Ovary (tissue), 10 donors: ENCODE measurements at places on chromosomes 6 and 20.

GRCh38 chr6:15969236-15969778, 159.6 kb upstream of the MYLIP start:
- H3K4me3 ChIP-seq, result no peak overlapping the region
- no peaks in the 10 kb centered on the region for H3K36me3 ChIP-seq
- H3K27ac ChIP-seq, result no peak overlapping the region
- no peak for DNase-seq

DNA sequence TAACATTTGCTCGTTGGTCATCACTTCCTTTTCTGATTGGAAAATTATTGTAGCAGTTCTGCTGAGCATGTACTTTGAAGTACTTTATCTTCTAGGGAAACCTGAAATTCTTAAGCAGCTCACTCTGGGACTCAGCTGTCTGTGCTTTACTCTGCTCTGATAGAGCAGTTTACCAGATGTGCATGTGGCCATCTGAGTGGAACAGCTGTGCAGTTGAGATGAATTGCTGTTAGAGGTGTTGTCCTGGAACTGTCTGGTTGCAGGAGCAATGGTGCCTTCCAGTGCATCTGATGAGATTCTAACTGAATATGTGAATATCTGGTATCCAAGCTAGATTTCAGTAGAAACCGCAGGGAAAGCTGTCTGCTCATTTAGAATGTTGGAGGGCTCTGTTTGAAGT, 27.2 kb downstream of the PANK2 start:
- H3K27ac ChIP-seq, result no peak overlapping the region
- H3K4me3 ChIP-seq, result no peak overlapping the region
- H3K4me1 ChIP-seq, result no peaks in the 10 kb centered on the region
- no peaks in the 10 kb centered on the region for H3K27me3 ChIP-seq

- H3K27ac ChIP-seq, result no peak overlapping the region
- no peaks in the 10 kb centered on the region for H3K27me3 ChIP-seq
- no peak overlapping the region for H3K4me3 ChIP-seq
- no peaks in the 10 kb centered on the region for H3K4me1 ChIP-seq
These were observed 56.0 kb downstream of the IRF4 start for GRCh38 chr6:447381-448165.

- H3K36me3 ChIP-seq, result no peaks in the 10 kb centered on the region
- H3K27ac ChIP-seq, result no peak overlapping the region
- H3K4me3 ChIP-seq, result no peak overlapping the region
- no peak for DNase-seq
- H3K27me3 ChIP-seq, result no peaks in the 10 kb centered on the region
- peaks cover 6% of the 10 kb centered on the region for H3K4me1 ChIP-seq
These were observed 630.3 kb upstream of the ARID1B start for GRCh38 chr6:156146891-156147290.

GRCh38 chr6:100449239-100449691, 15.5 kb downstream of the SIM1 start:
- H3K36me3 ChIP-seq, result no peaks in the 10 kb centered on the region
- no peak overlapping the region for H3K4me3 ChIP-seq
- H3K27ac ChIP-seq, result no peak overlapping the region
- H3K27me3 ChIP-seq, result no peaks in the 10 kb centered on the region
- DNase-seq, result no peak

GRCh38 chr6:166097914-166098522, 69.6 kb downstream of the TBXT start:
- H3K27me3 ChIP-seq, result no peaks in the 10 kb centered on the region
- peak overlapping the region; percentile 25 for H3K4me3 ChIP-seq
- H3K4me1 ChIP-seq, result no peaks in the 10 kb centered on the region
- no peaks in the 10 kb centered on the region for H3K36me3 ChIP-seq
- H3K27ac ChIP-seq, result no peak overlapping the region

DNA sequence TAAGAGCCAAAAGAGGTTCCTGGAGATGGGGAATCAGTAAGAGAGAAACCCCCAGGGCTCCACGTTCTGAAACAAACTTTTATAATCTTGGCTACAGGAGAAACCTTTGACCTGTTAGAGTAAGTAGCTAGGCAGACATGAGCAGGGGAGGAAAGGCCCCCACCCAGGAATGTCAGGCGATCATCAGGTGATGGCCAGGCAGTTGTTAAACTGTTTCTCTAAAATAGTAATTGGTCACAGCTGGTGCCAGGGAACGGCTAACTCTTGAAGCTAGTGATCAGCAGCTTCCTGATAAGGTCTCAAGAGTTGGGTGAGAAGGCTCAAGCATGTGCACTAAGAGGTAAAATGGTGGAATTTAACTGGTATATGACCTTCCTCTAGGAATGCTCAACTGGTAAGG, 263.8 kb downstream of the HDGFL1 start:
- no peak overlapping the region for H3K4me3 ChIP-seq
- no peaks in the 10 kb centered on the region for H3K27me3 ChIP-seq
- no peaks in the 10 kb centered on the region for H3K36me3 ChIP-seq
- no peak overlapping the region for H3K27ac ChIP-seq
- no peak for DNase-seq
- H3K4me1 ChIP-seq, result peaks cover 4% of the 10 kb centered on the region

- DNase-seq, result no peak
- H3K4me1 ChIP-seq, result no peaks in the 10 kb centered on the region
- H3K36me3 ChIP-seq, result no peaks in the 10 kb centered on the region
- H3K27ac ChIP-seq, result no peak overlapping the region
These were observed 7.0 kb upstream of the NINL start for GRCh38 chr20:25592135-25592852.

DNA sequence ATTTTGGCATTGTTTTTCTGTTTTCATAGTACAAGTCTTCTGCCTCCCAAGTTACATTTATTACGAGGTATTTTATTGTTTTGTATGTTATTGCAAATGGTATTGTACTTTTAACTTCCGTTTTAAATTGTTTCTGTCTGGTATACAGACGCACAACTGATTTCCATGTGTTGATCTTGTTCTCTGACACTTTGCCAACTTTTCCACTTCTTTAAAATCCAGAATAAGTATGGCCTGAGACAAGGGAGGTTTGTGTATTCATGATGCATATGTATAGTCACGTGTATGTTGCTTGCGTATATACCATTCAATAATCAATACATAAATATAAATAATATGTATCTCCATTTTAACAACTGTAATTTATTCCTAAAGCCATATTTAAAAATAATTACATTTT, 41.2 kb downstream of the THBS2 start:
- peak overlapping the region; percentile 1 for H3K4me3 ChIP-seq
- H3K27me3 ChIP-seq, result no peaks in the 10 kb centered on the region
- H3K36me3 ChIP-seq, result no peaks in the 10 kb centered on the region
- peaks cover 15% of the 10 kb centered on the region for H3K4me1 ChIP-seq
- DNase-seq, result no peak
- no peak overlapping the region for H3K27ac ChIP-seq

DNA sequence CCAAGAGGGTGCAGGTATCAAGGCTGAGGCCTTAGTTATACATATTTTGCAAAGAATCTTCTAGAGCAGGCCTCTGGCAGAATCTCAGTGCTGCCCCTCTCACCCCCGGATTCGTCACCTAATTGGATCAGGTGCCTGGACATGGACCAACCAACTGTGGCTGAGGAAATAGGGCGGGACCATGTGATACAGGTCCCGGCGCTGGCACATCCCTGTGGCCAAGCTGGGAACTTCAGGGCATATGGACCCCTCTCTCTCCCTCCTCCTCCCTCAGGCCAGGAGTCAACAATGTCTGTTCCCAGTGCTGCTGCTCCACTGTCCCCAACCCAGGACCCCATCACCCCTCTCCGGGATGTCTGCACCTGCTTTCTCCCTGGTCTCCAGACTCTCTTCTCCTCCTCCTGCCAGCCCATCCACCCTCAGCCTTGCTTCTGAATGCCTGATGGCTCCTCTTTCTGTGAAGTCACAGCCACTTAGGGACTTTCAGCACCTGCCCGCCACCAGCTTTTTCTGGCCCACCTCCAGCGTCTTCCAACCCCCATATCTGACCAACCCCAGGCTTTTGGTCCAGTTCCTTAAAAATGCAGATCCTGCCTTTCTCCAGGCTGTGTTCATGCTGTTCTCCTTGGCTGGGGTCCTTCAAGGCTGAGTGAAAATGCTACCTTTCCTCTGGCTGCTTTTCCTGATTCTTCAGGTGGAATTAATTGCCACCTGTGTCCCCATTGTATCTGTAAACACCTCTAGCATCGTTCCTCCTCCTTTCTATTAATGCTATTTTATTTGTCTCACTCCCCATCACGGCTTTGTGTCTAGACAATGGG, 19.0 kb upstream of the MLN start:
- no peaks in the 10 kb centered on the region for H3K27me3 ChIP-seq
- peaks cover 3% of the 10 kb centered on the region for H3K4me1 ChIP-seq
- no peak for DNase-seq
- H3K4me3 ChIP-seq, result no peak overlapping the region
- H3K36me3 ChIP-seq, result no peaks in the 10 kb centered on the region

DNA sequence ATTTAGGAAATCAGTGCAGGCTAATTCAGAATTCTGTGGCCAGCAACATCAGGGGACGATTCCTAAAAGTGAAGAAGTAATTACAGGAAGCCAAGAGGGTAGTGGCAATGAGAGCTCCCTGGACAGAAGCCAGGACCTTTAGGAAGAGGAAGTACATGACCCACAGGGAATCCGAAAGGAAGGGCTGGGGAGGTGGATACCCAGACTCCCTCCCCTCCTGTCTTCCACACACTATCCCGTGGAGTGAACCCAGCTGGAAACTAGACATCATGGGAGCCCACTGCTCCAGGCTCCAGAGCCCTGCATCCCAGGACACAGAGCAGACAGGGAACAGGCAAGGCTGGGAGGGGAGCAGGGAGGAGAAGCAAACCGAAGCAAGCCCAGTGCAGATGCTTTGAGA, 83.0 kb downstream of the SNX5 start:
- DNase-seq, result no peak
- H3K36me3 ChIP-seq, result no peaks in the 10 kb centered on the region
- peaks cover 3% of the 10 kb centered on the region for H3K4me1 ChIP-seq
- H3K27ac ChIP-seq, result no peak overlapping the region
- no peaks in the 10 kb centered on the region for H3K27me3 ChIP-seq

DNA sequence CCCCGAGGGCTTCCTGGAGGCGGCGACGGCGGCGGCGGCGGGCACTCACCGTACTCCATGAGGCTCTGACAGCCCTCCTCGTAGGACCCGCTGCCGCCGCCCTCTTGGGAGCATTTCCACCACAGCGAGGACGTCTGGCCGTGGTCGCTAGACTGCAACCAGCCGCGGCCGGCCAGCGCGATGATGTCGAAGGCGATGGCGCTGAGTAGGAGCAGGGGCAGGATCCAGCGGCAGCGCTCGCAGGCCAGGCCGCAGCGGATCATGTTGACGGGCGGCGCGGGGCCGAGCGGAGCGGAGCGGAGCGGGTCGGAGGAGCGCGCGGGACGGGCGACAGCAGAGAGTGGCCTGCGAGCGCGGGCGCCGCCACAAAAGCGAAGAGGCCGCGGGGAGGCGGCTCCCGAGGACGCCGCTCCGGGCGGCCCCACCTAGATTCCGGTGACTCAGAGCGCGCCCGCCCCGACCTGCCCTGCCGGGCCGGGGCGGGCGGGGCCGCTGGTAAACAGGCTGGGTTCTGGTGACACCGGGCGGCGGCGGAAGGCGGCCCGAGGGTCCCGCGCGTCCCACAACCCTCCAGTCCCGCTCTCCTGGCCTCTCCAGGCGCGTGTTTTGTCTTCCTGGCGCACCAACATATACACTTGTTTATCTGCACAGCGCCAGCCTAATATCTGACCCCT, at the start of gene PERP:
Gene PERP, minus strand, starts transcription at position 342 of the 674 bp plus-strand sequence. Its CDS starts 79 bp downstream, at position 263.
- H3K27ac ChIP-seq, result no peak within 1 kb of the TSS
- H3K27me3 ChIP-seq, result no peaks in the 10 kb centered on the region
- H3K4me3 ChIP-seq, result peak within 1 kb of the TSS; percentile 59
- H3K36me3 ChIP-seq, result no peaks in the 10 kb centered on the region
- peak; percentile 61 for DNase-seq
- peaks cover 1% of the 10 kb centered on the region for H3K4me1 ChIP-seq

DNA sequence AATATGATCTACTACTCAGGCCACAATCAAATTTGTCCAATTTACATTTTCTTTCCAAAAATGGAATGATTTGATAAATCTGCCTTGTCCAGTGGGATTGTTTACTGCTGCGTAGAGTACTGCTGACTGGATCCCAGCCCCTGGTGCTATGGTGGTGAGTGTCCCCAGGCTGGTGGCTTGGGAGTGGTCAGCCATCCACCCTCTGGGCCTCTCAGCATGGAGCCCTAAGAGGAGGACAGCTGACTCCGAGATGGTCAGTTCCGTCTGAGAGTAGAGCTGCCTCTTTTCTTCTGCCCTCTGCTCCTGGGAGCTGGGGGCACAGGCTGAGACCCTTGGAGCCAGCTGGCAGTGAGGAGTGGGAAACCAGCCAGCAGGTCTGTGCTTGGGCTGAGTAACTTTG, 22.7 kb downstream of the PRDM13 start:
- H3K27me3 ChIP-seq, result no peaks in the 10 kb centered on the region
- DNase-seq, result no peak
- no peaks in the 10 kb centered on the region for H3K36me3 ChIP-seq
- H3K4me1 ChIP-seq, result no peaks in the 10 kb centered on the region
- H3K27ac ChIP-seq, result no peak overlapping the region
- no peak overlapping the region for H3K4me3 ChIP-seq

DNA sequence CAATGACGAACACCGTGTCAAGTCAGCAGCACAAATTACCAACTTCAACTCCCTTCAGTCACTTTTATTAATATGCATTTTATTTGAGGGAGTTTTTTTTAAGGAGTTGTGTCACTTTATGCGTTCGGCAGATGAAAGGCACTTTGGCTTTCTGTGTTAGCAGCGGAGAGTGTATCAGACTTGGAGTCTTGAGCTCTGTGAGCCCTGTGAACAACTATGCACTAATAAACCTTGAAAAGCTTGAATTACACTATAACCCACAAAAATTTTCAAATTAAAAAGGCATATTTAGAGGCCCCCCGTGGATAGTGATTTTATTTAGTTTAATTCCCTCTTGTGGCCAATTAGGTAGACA, 335.3 kb upstream of the NT5E start:
- no peak for DNase-seq
- no peaks in the 10 kb centered on the region for H3K27me3 ChIP-seq
- H3K27ac ChIP-seq, result no peak overlapping the region
- peaks cover 4% of the 10 kb centered on the region for H3K4me1 ChIP-seq

DNA sequence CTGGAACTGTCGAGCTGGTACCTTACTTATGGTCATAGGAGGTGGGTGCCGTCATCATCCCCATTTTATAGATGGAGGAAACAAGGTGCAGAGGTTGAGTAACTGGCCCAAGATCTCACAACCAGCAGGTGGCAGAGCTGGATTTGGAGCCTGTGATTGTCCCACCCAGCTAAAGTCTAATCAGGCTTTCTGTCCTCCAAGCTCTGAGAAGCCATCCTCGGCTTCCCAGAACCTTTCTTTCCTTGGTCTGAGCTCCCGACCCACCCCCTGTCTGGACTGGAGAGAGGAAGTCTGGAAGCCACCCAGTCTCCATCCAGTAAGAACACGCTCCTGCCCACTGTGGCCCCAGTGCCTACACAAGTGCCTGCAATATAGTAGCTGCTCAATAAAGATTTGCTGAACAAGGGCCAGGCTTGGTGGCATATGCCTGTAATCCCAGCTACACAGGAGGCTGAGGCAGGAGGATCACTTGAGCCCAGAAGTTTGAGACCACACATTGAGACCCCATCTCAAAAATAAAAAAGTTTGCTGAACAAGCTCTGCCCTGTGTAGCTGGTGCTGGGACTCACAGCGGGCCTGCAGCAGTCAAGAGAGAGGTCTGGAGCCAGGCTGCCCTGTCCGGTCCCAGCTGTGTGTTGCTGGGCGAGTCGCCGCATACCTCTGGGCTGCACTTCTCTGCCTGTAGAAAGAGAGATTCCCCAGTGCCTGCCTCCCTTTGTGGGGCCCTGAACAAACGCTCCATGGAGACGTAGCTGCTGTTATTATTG, 32.5 kb upstream of the DLGAP4 start:
- H3K36me3 ChIP-seq, result no peaks in the 10 kb centered on the region
- no peak for DNase-seq
- no peaks in the 10 kb centered on the region for H3K4me1 ChIP-seq
- no peaks in the 10 kb centered on the region for H3K27me3 ChIP-seq
- H3K4me3 ChIP-seq, result no peak overlapping the region
